ENCODE measurements at places on chromosomes 7 and 10.

DNA sequence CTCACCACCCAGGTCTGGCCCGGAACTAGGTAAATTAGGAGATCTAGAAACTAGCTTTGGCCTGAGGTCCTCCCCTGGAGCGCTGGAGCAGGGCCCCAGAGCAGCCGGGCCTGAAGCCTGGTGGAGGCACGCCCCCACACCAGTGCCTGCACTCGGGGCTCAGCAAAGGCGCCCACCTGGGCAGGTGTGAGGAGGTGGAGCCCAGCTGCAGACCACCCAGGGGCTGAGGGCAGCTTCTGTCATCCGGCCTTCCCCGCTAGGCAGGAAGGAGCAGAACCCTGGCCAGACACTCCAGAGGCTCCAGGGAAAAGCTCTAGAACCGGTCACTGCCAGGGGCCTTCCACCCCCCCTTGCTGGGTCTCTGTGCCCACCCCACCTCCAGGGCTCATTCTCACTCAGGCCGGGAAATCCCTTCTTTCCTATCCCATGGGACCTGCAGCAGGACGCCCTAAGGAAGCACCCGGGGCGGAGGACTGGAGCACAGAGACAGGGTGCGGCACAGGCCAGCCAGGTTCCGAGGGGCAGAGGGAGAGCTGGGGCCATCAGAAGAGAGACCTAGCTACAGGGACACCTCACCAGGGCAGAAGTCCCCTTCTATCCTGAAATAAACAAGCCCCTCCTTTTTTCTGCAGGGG is 161.2 kb downstream of the NRF1 start:
- no peak for DNase-seq

DNA sequence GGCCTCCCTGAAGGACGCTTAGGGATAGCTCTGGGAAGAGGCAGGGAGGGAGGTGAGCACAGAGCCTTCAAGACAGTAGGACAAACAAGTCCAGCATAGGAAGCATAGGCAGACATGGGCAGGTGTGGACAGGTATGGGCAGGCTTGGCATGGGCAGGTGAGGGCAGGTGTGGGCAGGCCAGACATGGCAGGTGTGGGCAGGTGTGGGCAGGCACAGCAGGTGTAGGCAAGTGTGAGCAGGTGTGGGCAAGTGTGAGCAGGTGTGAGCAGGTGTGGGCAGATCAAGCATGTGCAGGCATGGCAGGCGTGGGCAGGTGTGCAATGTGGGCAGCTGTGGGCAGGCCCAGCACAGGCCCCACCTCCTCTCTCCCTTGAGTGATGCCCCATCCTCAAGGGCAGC is 148.8 kb upstream of the ZMIZ1 start:
- DNase-seq: no peak

DNA sequence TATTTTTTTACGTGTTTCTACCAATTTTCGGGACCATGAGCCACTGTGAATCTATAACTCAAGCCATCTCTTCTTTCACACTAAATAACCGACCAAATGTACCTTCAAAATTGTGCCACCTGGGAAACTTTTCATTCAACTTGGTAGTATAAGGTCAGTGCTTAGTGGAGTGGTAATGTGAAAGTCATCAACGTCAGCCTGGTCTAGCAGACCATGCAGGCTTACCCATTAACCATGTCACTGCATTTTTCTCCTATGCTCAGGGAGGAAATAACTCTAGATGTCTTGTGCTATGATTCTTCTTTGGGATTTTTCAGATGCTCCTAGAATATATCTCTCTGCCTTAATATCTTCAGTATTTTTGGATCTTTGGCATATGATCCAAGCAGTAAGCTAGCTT is 1075.4 kb upstream of the POT1 start:
- no peak for DNase-seq

- no peak for DNase-seq
Measured at GRCh38 chr10:131889755-131890154, 11.1 kb upstream of the PPP2R2D start.

- no peak for DNase-seq
Measured at GRCh38 chr10:33920351-33920750, 585.9 kb upstream of the NRP1 start.

DNA sequence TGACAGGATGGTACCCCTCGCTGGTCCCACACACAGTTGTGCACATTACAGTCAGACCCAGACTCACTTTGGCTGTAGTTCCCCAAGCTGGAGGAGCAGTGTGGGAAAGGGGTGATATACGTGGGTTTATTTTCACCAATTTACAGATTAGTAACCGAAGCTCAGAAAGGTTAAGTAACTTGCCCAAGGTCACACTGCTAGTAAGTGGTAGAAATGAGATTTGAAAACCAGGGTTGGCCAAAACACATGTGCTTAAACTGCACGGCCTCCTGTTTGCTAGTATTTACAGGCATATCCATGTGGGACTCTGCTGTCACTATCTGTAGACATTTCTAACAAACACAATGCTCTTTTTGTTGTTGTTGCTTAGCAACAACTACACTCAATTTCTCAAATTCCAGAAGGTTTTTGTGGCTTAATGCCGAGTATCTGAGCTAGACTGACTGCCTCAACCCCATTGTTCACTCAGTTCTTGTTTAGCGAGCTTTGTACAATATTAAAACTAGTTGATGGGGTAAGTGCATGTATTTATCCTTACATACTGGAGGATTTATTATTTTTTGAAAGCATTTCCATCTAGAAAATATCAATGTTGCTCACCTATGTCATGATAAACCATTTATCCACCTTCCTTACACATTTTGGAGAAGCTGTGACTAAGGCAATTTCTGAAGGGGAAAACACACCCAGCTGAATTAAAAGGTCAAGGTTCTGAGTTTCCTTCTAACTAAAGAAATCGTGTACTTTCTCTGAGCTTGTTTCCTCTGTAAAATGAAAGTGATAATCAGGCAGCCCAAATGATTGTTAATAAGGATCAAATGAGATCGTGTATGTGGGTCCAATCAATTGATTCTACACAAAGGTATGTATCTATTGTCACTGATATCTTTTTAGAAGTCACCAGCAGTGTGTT is 5.3 kb upstream of the TMEM139 start:
- DNase-seq: no peak
